ENCODE measurements at places on chromosomes 7 and 10.

DNA sequence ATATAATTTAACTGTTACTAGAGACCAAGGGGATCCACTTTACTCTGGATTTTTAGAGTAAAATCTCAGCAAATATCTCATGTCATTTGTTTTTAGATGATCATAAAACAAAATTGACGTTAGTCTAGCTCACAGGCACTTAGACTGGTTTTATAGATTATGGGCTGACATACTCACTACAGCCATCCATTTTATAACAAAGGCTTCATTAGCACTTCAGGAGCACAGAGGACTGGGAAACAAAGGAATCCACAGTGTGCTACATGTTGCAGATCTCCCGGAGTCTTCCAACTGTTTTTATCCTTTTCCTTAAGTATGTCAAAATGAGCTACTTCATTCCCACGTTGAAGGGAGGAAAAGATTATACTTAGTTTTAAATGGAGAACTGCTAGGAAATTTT is 15.9 kb upstream of the SCRN1 start:
- DNase-seq = no peak

GRCh38 chr7:1474736-1475135 is 15.5 kb upstream of the MICALL2 start:
- no peak for DNase-seq

GRCh38 chr10:91589015-91589657 is 43.7 kb downstream of the PPP1R3C start:
- no peak for DNase-seq

DNA sequence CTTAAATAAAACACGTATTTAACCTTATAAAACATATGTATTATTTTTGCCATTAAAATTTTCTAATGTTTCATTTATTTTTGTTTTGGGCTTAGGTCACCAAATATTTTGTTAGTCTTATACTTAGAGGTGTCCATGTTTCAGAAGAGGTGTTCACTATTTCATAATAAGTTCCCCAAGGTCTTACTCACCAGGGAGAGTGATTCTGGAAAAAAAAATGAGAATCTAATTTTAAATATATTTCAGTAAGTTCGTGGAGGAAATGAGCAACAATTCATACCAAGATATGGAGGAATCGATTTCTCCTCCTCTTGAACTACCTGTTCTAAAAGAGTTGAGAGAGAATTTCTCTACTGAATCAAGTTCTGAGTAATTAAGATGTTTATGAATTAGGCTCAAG is 271.6 kb upstream of the SLC26A5 start:
- no peak for DNase-seq

GRCh38 chr10:24214762-24215161 is 5.8 kb downstream of the KIAA1217 start:
- DNase-seq = no peak

DNA sequence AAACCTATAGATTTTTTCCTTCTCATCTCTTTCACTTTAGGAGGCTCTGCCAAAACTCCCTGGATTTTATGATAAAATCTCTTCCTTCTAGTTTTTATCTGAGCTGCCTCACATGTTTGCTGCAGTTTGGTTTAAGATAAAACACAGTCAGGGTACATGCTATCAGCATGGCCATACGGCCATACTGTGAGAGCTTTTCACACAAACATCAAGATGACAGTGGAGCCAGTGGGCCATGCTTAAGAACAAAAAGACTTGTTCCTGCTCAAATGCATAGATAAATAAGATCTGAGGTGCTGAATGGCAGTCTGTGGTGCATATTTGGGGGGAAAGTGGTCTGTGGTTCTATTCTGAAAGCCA is 91.0 kb downstream of the ELMO1 start:
- no peak for DNase-seq

GRCh38 chr7:43456200-43456599 is 126.7 kb upstream of the STK17A start:
- no peak for DNase-seq

DNA sequence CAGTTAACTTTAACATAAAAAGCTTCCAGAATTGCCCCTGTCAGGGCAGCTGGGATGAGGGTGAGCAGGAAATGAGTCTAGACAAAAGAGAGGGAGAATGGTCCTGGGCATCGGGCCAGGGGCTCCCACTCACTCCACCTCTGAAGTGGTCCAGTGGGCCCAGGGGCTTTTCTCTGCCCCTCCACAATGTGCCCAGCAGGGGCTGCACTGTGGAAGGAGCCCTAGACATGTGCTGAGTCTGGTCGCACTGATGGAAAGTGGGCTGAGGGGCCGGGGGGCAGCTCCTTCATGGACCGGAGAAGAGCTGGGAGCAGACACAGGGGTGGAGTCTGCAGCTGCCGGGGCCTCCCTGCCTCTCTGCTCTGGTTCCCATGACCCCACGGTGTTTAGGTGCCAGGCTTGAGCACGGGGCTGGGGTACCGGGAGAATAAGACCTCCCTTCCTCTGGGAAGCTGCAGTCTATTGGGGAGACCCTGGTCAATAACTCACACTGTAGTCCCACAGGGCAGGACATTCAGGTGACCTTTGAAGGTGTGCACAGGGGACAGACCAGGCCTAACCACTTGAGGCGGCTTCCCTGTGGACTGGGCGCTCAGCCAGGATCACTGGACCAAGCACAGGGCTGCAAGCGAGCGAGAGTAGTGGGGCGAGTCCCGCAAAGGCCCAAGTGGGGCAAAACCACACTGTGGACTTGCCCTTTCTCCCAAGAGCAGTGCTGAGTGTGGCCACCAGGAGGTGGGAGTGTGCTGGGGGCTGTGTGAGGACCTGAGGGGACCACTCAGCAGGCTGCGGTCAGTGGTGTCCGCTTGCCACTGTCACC is 6.1 kb downstream of the ADCY1 start:
- DNase-seq = no peak

DNA sequence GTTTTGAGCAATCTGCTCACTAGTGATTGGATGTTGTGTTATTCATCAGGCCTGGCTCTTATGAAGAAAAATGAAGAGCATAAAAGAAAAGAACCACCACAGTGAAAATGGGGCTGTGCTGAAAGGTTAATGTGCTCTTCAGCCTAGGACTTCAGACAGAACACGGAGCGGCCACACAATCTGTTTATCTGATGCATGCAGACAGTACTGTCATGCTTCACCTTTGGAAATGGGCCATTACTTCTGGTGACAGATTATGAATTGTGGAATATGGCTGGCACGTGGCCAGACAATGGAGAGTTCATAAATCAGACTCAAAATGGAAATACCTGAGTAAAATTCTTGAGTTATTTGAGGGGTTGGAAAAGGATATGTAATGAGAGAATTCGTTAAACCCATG is 86.0 kb upstream of the NOBOX start:
- DNase-seq = no peak

DNA sequence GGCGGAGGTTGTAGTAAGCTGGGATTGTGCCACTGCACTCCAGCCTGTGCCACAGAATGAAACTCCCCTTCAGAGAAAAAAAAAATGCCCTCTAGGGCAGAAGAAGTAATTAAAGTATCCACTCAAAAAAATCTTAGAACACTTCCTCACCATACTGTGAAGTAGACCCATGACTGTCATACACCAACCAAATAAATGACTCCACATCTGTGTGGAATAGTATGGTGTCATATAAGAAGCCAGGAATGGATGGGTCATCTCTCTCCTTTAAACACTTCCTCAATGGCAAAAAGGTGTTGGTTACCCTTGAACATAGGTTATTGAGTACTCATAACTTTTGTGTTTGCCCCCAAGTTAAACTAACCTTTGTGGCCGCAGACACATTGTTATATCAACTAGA is 48.1 kb upstream of the PCGF5 start:
- DNase-seq = no peak

DNA sequence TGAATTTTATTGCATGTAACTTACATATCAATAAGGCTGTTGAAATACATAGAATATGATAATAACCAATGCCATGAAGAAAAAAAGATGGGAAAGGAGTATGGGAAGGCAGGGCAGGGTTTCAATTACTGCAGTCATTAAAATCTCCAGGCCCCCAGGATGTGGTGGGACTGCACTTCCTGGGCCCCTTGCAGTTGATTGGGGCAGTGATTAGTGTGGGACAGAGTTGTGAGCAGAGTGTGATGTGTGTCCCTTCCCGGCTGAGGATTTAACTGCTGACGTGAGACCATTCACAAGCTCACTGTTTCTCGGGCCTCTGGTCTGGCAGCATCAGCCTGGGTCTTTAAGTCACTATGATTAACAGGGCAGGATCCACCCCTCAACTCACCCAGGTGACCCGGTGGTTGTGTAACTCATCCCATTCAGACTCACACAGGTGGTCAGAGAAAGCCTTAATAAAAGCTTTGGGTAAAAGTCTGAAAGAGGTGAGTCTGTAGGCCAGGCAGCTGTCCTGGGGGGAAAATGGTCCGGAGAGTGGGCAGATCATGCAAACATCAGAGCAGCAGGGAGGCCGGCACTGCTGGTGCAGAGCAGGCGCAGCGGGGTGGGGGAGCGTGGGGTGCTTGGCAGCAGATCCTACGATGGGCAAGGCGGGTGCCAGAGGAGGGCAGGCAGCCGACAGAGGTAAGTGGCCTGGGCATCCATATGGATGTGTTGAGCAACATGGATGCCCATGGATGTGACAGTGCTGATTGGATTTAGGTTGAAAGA is 36.3 kb upstream of the WDFY4 start:
- no peak for DNase-seq

DNA sequence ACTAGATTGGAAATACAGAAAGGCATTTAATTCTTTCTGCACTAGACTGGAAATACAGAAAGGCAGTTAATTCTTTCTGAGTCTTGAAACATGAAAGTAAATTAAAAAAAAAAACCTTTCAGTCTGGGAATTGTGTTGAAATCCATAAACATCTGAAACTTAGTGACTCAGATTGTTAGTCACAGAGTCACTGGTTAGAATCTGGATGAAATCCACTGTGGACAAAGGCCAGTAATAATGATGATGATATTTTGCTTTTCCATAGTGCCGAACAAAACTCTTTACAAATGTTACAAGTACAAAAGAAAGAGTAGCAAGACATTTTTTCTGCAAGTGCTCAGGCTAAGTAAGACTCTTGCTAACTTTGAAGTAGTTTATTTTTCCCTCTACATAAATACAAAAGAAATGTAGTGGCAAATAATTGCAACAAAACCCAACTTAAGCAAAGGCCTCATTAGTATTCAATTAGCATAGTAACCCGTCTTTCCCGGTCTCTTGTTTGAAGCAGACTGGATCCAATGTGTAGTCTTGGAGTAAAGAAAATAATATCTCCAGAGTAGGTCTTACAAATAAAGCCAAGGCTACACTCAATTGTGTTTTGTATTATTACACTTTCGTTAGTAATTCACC is 5.8 kb upstream of the PRTFDC1 start:
- DNase-seq = no peak

GRCh38 chr10:83991986-83992753 is 147.1 kb upstream of the GHITM start:
- no peak for DNase-seq

GRCh38 chr10:58585435-58585834 is 72.8 kb downstream of the BICC1 start:
- no peak for DNase-seq

- no peak for DNase-seq
Observed at GRCh38 chr7:128360359-128360678, 1.2 kb downstream of the PRRT4 start.

GRCh38 chr10:70779088-70779487 is 6.1 kb downstream of the TBATA start:
- no peak for DNase-seq

DNA sequence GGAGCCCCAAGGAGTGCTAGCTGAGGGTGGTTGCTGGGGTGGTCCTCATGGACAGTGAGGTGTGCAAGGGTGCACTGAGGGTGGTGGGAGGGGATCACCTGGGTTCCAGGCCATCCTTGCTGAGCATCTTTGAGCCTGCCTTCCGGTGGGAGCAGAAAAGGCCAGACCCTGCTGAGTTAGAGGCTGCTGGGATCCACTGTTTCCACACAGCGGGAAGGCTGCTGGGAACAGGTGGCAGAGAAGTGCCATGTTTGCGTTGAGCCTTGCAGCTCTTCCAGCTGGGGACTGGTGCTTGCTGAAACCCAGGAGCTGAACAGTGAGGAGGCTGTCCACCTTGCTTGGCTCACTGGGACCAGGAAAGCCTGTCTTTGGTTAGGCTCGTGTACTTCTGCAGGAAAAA is 34.9 kb downstream of the PRF1 start:
- DNase-seq = no peak

- DNase-seq = no peak
Observed at GRCh38 chr7:46165276-46165675, 244.2 kb upstream of the IGFBP3 start.

- no peak for DNase-seq
Observed at GRCh38 chr7:155682484-155682883, 38.0 kb downstream of the RBM33 start.

DNA sequence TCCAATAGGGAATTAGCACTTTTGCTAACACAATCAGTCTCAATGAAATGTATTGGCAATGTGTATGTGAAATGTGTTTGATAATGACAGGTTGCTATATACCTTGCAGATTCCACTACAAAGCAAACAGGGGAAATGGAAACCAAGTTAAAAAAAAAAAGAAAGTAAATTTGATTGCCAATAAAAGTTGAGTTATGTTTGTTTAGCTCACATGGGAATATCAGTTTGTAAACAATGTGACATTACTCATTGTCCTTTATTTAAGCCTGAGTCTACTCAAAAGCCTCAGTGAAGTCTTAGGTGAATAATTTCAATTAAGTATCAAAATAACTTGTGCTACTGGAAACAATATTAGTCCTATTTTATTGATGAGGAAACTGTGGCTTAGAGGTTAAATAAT is 285.2 kb downstream of the CACNA2D1 start:
- no peak for DNase-seq

DNA sequence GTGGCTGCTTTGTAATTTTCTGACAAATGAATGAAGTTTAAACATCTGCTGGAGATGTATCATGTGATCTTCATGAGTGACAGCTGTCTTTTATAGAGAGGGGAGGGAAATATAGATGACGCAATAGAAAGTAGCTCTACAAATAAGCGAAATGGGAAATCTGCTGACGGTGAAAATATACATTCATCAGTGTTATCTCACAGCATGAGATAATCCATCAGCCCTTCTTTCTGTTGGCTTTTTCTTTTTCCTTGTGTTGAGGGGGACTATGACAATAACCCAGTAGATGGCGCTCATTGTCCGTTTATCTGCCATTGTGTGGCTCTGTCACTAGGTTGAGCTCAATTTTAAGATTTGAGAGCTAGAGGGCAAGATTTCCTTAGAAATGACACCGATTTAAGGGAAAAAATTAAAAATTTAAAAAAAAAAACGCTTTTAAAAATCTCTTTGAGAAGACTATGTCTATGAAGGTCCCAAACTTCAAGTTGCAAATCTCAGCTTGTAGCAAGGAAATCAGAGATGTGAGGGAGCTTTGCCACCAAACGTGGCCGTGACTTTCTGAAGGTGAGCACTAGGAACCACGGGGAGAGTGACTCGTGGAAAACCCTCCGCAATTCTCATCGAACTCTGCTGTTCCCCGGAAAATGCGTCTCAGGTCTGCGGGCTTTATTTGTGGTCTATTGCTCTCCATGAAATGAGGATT is 114.6 kb upstream of the SFMBT2 start:
- peak; percentile 60 for DNase-seq

Data from memory B cell (primary cell).